ENCODE measurements at places on chromosomes 12 and 14. TPM values are rescaled to one million over a fixed set of nuclear protein-coding genes. Genes with fewer than 3 reads are reported as not detected.

FAM222A gene
- 3.7 TPM for total RNA-seq

DNA sequence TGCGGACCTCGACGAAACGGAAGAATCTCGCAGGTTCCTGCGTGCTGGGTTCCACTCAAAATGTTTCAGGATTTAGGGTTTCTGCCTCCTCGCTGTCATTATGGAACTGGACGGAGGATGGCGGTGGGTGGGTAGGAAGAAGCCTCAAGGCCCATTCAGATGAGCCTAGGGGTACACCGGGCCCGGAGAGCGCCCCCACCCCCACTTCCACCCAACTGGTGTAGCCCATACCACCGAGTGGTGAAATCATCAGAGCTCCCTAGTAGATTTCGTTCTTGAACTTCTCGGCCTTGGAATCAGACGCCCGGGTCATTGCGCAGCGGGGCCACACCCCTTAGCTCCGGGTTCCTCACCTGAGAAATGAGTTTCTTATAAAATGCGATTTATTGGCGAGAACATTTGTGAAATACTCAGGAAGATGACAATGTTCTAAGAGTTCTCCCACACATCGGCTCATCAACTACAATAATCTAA, 13.3 kb upstream of the TBX3 start:
- no peak for DNase-seq

PPP4R4 gene
- 5.5 TPM for total RNA-seq

DNA sequence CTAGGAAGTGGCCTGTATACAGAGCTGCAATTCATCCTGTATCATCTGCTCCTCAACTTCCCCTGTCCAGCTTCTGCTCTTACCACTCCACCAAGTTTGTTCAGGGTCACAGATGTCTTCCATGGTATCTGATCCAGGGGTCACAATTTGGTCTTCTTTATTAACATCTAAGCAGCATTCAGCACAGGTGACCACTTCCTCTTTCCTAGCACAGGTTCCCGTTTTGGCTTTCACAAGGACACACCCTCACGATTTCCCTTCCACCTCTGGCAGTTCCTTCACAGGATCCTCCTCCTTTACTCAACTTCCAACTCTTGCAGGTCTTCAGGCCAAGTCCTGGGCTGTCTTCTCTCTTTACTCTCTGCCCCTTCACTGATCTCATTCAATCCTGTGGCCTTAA, 93.6 kb downstream of the TTC7B start:
- DNase-seq = no peak

OR4Q3 gene
- total RNA-seq = not detected

PEX5 gene
- total RNA-seq = 45.4 TPM
